Activated CD4-positive, alpha-beta memory T cell treated with anti-CD3 and anti-CD28 coated beads, Interleukin-2, amount 10 ng/mL, durations not matched to agents 7 days and 5 days (primary cell): ENCODE measurements at places on chromosomes 7 and 10. TPM values are rescaled to one million over a fixed set of nuclear protein-coding genes. Genes with fewer than 3 reads are reported as not detected.
A peak's percentile ranks its signal among the peaks of the same experiment; 100 is the strongest.

PLEKHS1 gene
- 0.08 TPM for total RNA-seq

DNA sequence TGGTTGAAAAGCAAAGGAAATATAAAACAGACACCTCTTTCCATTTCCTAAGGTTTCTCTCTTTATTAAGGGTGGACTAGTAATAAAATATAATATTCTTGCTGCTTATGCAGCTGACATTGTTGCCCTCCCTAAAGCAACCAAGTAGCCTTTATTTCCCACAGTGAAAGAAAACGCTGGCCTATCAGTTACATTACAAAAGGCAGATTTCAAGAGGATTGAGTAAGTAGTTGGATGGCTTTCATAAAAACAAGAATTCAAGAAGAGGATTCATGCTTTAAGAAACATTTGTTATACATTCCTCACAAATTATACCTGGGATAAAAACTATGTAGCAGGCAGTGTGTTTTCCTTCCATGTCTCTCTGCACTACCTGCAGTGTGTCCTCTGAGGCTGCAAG lies 154.4 kb upstream of the LANCL2 start:
- DNase-seq = no peak
- no peak overlapping the region for H3K4me3 ChIP-seq
- no peaks in the 10 kb centered on the region for H3K36me3 ChIP-seq
- H3K27me3 ChIP-seq = peaks cover 6% of the 10 kb centered on the region
- H3K27ac ChIP-seq = no peak overlapping the region

PPP1R17 gene
- total RNA-seq = not detected

DNA sequence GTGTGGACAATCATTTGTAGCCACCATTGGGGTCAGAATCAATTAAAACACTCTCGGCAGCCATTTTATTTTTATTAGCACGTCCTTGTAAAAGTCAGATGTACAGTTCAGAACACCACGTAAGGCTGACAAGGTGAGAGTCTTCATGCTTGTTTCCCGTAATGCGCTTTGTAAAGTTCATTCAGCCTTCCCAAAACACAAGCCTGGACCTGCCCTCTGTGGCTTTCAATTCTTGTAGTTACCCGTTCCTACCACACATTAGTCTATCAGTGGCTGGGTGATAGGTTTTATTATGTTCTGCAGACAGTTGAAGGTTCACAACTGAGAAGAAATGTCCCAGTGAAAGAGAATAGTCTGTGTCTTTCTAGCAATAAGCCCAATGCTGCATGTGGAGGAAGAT lies 35.4 kb downstream of the GAD2 start:
- no peaks in the 10 kb centered on the region for H3K4me1 ChIP-seq
- no peaks in the 10 kb centered on the region for H3K27me3 ChIP-seq
- no peaks in the 10 kb centered on the region for H3K36me3 ChIP-seq
- H3K27ac ChIP-seq = no peak overlapping the region

LRRD1 gene
- total RNA-seq = not detected

GRCh38 chr7:8260871-8261694 lies 884 bp downstream of the ICA1 start:
- H3K4me1 ChIP-seq = peaks cover 6% of the 10 kb centered on the region
- no peaks in the 10 kb centered on the region for H3K36me3 ChIP-seq
- DNase-seq = peak; percentile 20
- peaks cover 53% of the 10 kb centered on the region for H3K27me3 ChIP-seq
- H3K4me3 ChIP-seq = peak overlapping the region; percentile 73

AS3MT gene
- total RNA-seq = 0.65 TPM

DNA sequence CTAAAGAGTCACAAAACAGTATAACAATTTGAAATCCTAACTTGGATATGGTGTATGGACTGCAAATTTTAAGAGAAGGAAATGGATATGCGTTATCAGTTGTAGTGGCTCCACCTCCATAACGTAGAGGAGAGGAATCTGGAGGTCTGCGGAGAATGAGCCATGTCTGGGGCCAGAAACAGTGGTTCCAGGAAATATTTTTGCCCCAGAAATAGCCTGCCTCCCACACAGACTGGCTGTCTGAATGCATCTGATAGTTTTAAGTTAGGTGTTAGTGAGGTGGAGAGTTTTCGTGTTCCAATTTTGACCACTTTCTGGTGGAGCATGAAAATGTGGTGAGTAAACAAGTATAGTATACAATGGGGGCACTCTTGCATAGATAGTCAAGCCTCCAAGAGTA lies 1.6 kb downstream of the PHTF2 start:
- H3K36me3 ChIP-seq = peaks cover 72% of the 10 kb centered on the region
- DNase-seq = peak; percentile 43
- H3K4me1 ChIP-seq = peaks cover 71% of the 10 kb centered on the region

FZD8 gene
- total RNA-seq = 0.65 TPM

GRCh38 chr7:13032084-13032483 lies 344.7 kb downstream of the ARL4A start:
- DNase-seq = no peak
- no peak overlapping the region for H3K27ac ChIP-seq
- no peaks in the 10 kb centered on the region for H3K36me3 ChIP-seq
- H3K27me3 ChIP-seq = no peaks in the 10 kb centered on the region
- H3K4me3 ChIP-seq = no peak overlapping the region

GRCh38 chr10:47276576-47277351 lies 23.2 kb upstream of the GDF10 start:
- DNase-seq = no peak
- H3K27ac ChIP-seq = peak overlapping the region; percentile 70
- peaks cover 22% of the 10 kb centered on the region for H3K4me1 ChIP-seq
- no peaks in the 10 kb centered on the region for H3K36me3 ChIP-seq

GRCh38 chr10:128049226-128050120 lies 76.8 kb downstream of the MKI67 start:
- H3K36me3 ChIP-seq = peaks cover 50% of the 10 kb centered on the region
- peak overlapping the region; percentile 100 for H3K27ac ChIP-seq
- peaks cover 66% of the 10 kb centered on the region for H3K4me1 ChIP-seq
- no peak for DNase-seq

NPY4R2 gene
- total RNA-seq = not detected

CDNF gene
- total RNA-seq = 0.63 TPM

GRCh38 chr7:20741801-20742200 lies 44.9 kb downstream of the SP8 start:
- H3K4me1 ChIP-seq = no peaks in the 10 kb centered on the region
- H3K27me3 ChIP-seq = no peaks in the 10 kb centered on the region

- H3K4me3 ChIP-seq = no peak overlapping the region
- no peaks in the 10 kb centered on the region for H3K4me1 ChIP-seq
- no peaks in the 10 kb centered on the region for H3K27me3 ChIP-seq
- no peak overlapping the region for H3K27ac ChIP-seq
- no peaks in the 10 kb centered on the region for H3K36me3 ChIP-seq
Measured at GRCh38 chr10:132748545-132749370, 37.2 kb downstream of the NKX6-2 start.

GRCh38 chr7:119964788-119965542 lies 308.0 kb upstream of the KCND2 start:
- H3K4me3 ChIP-seq = no peak overlapping the region
- no peaks in the 10 kb centered on the region for H3K36me3 ChIP-seq
- H3K27ac ChIP-seq = no peak overlapping the region
- no peak for DNase-seq

GRCh38 chr10:44385696-44386441 lies 972 bp upstream of the CXCL12 start:
- peaks cover 32% of the 10 kb centered on the region for H3K27me3 ChIP-seq
- H3K4me1 ChIP-seq = peaks cover 4% of the 10 kb centered on the region
- no peak overlapping the region for H3K4me3 ChIP-seq
- peak; percentile 6 for DNase-seq
- peak overlapping the region; percentile 29 for H3K27ac ChIP-seq

DNA sequence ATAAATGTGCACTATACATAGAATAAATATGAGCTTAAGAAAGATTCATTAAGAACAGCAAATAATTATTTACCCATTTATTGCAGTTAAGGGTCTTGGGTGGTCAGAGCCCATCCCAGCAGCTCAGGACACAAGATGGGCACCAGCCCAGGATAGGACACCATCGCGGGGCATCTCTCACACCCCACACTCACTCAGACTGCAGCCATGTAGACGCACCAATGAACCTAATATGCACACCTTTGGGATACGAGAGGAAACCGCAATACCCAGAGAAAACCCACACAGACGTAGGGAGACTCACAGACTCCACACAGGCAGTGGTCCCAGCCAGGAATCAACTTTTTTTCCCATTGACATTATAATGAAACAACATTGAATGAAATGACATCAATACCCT lies 36.0 kb downstream of the CARD11 start:
- no peak overlapping the region for H3K27ac ChIP-seq
- H3K4me1 ChIP-seq = peaks cover 50% of the 10 kb centered on the region
- H3K4me3 ChIP-seq = no peak overlapping the region

DNA sequence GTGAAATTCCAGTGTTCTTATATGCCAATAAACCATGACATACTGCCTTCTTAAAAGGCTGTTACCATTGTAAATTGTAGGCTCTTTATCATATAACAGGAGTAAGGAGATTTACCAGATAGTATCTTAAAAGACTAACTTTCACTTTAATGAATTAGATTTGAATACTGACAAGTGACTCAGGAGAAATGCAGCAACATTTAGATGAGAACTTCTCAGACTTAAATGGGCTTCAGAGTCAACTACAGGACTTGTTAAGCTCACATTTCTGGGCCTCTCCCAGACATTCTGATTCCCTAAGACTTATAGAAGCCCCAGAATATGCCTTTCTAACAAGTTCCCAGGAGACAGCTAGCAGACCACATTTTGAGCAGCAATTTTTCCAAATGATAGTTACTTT lies 466.3 kb downstream of the ARL4A start:
- H3K36me3 ChIP-seq = no peaks in the 10 kb centered on the region
- H3K27me3 ChIP-seq = no peaks in the 10 kb centered on the region
- H3K4me1 ChIP-seq = no peaks in the 10 kb centered on the region

DNA sequence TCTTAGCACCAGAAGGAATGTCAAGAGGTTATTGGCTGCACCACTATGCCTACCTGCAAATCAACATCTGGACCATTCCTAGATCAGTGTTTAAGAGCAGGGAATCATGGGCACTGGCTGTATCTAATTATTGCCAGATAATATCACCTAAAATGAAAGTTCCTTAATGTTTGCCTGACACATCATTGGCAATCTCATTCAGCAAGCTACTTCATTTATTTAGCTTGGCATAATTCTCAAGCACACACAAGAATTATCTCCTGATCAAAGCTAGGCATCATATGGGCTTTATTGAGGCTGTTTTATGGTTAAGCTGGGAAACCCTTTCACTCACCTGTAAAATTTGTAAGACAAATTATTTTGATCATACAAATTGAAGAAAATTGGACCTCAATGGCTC lies 581.7 kb downstream of the INHBA start:
- H3K36me3 ChIP-seq = no peaks in the 10 kb centered on the region
- no peaks in the 10 kb centered on the region for H3K4me1 ChIP-seq
- DNase-seq = no peak

- H3K4me1 ChIP-seq = no peaks in the 10 kb centered on the region
- H3K36me3 ChIP-seq = no peaks in the 10 kb centered on the region
- DNase-seq = no peak
- H3K27me3 ChIP-seq = peaks cover 3% of the 10 kb centered on the region
- no peak overlapping the region for H3K4me3 ChIP-seq
Measured at GRCh38 chr10:88473989-88474883, 108.9 kb downstream of the RNLS start.

GPR15LG gene
- total RNA-seq = not detected

GRCh38 chr10:115020449-115020848 lies 72.7 kb upstream of the ATRNL1 start:
- no peaks in the 10 kb centered on the region for H3K4me1 ChIP-seq
- H3K27ac ChIP-seq = no peak overlapping the region
- H3K27me3 ChIP-seq = peaks cover 12% of the 10 kb centered on the region
- H3K36me3 ChIP-seq = no peaks in the 10 kb centered on the region

PLAC9 gene
- total RNA-seq = not detected

DNA sequence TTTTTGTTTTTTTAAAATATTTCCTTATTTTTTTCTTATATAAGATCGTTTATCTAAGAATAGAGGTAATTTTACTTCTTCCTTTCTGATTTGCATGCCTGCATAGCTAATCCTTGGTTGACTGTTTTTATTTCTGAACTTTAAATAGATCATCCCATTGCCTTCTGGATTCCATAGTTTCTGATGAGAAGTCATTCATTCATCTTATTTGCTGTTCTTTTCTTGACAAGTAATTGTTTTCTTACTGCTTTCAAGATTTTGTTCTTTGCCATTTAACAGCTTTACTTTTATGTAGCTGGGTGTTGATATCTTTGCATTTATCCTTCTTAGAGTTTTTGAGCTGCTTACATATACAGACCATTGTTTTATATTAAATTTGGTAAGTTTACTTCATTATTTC lies 437.9 kb downstream of the SDK1 start:
- no peak for DNase-seq
- no peaks in the 10 kb centered on the region for H3K36me3 ChIP-seq
- no peaks in the 10 kb centered on the region for H3K27me3 ChIP-seq
- no peak overlapping the region for H3K27ac ChIP-seq
- H3K4me1 ChIP-seq = no peaks in the 10 kb centered on the region

- DNase-seq = no peak
- H3K4me3 ChIP-seq = no peak overlapping the region
- H3K27ac ChIP-seq = no peak overlapping the region
- H3K36me3 ChIP-seq = no peaks in the 10 kb centered on the region
Measured at GRCh38 chr7:71842381-71842780, 569.8 kb downstream of the CALN1 start.

DNA sequence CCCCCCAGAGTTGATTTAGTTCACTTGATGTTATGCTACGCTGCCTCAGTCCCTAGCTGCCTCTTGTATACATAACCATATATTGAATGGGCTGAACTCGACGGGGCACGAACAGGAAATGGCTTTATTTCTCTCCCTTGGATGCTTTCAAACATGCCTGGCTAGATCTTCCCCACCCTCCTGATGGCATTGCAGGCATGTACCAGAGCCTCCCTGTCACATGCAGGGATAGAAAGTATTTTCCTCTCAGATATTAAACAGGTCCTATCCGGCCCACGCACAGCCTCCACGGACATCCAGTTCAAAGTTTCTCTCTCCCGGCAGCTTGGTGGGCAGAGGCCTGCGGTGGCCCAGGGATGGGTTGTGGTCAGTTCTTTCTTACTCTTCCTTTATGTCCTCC lies 422.1 kb downstream of the RPS24 start:
- H3K4me1 ChIP-seq = no peaks in the 10 kb centered on the region
- no peak overlapping the region for H3K27ac ChIP-seq
- no peak overlapping the region for H3K4me3 ChIP-seq
- no peaks in the 10 kb centered on the region for H3K27me3 ChIP-seq
- no peak for DNase-seq
- H3K36me3 ChIP-seq = no peaks in the 10 kb centered on the region

DNA sequence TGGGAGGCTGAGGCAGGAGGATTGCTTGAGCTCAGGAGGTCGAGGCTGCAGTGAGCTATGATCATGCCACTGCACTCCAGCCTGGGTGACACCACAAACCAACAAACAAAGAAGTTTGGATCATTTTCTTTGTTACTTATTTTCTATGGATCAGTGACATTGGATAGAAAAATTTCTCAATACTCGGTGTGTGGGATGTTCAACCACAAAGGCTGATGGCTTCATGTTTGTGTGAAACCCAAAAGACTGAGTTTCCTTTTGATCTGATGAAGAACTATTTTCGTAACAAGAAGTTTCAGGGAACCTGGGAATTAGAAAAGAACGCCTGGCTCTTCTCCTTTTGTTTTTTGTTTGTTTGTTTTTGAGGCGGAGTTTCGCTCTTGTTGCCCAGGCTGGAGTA lies 104.0 kb downstream of the HOXA1 start:
- peaks cover 8% of the 10 kb centered on the region for H3K27me3 ChIP-seq
- no peak for DNase-seq
- no peaks in the 10 kb centered on the region for H3K36me3 ChIP-seq
- no peaks in the 10 kb centered on the region for H3K4me1 ChIP-seq

GRCh38 chr7:30727061-30727945 lies 24.6 kb upstream of the INMT start:
- H3K4me3 ChIP-seq = peak overlapping the region; percentile 73
- peaks cover 7% of the 10 kb centered on the region for H3K36me3 ChIP-seq
- peak; percentile 82 for DNase-seq
- H3K4me1 ChIP-seq = peaks cover 42% of the 10 kb centered on the region
- H3K27me3 ChIP-seq = no peaks in the 10 kb centered on the region
